ENCODE measurements at places on chromosomes 1 and 21.

DNA sequence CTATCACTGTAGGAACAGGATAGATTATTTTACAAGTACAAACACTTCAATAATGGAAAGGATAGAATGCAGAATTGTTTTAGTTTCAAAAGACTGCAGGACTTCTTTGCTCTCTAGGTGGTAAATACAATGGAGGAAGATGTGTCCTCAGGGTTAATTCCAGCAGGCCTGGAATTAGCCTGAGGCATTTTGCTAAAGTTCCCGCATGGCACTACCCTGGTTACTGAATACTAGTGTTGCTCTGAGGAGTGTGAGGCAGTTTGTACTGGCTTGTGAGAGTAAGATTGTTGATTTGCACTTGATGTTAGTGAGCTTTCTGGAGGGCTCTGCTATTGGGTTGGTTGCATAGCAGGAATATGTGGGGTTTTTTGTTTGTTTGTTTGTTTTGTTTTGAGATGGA, 61.4 kb downstream of the FASLG start:
- no peak for DNase-seq

GRCh38 chr1:218171302-218171893, 113.7 kb upstream of the RRP15 start:
- no peak for DNase-seq

DNA sequence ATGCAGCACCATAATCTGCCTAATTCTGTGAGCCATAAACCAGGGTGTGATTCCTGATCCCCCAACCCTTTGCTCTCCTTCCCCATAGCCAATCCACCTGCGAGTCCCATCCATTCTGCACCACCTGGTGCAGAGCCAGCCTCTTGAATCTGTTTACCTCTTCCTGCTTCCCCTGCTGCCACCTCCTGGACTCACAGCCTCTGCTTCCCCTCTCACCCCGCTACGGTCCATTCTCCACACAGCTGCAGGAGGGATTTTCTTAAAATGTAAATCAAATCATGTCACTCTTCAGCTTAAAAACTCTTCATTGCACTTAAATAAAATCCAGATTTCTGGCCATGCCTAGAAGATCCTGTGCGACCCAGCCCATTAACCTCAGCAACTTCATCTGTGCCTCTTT, 186.7 kb downstream of the FOXD2 start:
- DNase-seq, result no peak

GRCh38 chr1:40385437-40386358, 12.2 kb downstream of the SMAP2 start:
- no peak for DNase-seq

DNA sequence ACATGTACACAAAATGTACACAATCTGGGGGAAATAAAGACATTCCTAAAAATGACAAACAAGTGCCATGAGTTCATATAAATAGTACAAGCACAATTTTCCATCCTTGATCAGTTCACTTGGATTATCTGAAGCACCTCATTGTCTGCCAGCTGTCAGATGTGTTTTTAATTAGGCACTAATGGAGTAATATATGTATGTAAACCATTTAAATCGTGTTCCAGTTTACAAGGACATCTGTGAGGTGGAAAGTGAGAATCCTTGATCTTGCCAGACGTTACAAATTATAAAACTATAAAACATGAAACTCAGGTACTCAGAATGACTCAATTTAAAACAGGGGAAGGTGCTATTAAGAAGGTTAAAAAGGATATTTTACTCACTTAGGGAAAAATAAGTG, 1312.2 kb downstream of the PLA2G4A start:
- DNase-seq, result no peak

- DNase-seq, result no peak
Observed at GRCh38 chr1:233031521-233031920, 81.1 kb downstream of the NTPCR start.

DNA sequence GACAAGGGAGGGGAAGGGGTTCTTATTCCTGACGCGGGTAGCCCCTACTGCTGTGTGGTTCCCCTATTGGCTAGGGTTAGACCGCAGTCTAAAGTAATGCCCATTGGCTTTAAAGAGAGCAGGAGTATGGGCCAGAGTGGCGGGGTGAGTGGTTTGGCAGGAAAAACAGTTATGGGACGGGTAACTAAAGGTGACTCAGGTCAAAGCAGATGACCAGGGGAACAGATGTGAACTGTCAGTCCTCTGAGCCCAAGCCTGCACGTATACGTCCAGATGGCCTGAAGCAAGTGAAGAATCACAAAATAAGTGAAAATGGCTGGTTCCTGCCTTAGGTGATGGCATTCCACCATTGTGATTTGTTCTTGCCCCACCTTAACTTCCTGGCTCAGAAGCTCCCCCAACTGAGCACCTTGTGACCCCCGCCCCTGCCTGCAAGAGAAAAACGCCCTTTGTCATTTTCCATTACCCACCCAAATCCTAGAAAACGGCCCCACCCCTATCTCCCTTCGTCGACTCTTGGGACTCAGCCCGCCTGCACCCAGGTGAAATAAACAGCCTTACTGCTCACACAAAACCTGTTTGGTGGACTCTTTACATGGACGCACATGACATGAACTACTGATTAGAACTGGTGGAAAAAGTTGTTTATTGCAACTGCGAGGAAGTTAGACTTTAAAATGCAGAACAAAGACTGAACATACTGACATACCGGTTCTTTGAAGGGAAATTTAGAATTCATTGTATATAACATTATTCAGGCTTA, 758 bp upstream of the ATAD3B start:
- DNase-seq, result no peak

DNA sequence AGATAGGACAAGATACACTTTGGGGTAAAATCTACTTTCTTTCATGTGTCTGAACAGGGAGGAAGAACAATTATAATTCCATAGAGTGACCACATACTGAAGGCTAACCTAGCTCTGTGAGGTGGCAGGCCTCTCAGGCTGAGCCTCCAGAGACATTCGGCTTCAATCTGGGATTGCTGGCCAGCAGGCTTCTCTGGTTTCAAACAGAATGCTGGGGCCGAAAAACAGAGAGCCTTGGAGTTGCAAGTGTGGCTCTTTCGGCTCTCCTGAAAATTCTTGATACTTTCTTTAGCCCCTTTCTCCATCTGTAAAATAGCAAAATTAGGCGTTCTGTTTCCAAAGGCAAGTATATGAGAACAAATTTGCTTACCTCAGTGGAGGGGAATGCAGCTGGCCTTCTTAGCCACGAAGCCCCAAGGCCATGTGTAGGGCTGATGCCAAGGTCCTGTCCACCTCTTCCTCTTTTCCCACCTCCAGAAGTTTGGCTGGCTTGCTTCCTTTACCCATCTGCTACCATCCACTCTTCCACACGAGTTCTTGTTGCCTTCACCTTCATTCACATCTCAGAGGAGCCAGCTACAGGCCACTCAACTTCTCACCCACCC, 30.0 kb upstream of the UBE2U start:
- DNase-seq, result no peak

DNA sequence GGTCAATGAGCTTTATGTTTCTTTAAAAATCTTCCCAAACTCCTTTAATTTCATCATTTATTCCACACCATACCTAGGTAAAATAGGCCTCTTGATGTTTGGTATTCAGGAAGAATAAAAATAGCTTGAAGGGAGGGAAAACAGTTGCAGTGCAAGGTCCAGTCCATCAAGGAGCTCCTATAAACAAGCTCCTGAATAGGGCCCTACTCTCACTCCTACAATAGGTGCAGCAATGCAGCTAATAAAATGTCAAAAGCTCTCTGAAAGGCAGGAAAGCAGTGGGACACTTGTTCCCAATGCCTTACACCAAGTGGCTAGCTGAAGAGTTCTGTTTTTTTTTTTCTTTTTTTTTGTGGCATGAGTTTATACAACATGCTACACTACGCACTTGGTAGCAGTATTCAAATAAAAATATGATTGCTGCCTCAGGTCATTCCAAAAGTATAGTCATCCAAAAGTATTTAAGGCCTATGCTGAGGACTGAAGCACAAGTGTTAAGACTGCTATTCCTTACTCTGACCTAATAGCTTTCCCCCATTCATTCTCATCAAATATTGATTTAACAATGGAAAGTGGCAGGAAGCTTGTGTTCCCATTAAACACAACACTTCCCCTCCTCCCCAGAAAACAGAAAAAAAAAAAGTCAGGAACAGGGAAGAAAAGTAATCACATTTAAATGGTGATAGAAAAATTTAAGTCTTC, 9.8 kb downstream of the TEX38 start:
- DNase-seq, result no peak

DNA sequence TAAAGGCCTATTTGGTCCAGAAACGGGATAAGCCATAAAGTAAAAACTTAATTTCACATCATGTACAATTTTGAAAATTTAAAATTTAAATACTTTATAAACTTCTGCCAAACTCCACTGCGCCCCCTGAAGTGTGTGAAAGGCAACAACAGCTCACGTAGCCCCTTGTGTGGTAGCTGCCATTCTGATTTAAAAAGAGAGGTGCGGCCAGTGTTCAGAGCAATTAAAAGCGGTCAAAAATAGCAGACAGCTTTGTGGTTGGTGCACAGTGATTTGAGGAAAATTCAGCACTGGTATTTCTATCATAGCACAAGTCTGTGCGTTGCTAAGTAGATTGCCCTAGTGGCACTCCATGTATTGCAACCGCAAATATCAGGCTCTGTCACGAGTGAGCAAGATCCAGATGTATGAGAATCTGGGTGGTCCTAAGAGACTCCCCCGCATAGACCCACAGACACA, 122.5 kb downstream of the ATG4C start:
- DNase-seq, result no peak

DNA sequence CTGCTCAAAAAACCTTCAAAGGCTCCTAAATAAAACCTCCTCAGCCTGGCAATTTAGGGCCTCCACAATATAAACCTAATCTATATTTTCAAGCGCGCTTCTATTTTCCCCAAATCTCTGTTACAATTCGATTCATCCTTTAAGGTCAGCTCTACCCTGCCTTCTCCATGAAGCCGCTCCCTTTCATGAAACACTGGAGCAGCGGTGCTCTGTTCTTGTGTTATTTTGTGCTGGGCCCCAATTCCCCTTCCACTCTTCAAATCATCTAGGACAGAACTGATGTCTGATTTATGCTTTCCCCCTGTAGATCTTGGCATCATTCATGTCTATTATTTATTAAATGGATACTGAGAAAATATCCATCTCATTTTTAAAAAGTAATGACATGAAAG, 6.9 kb downstream of the ERRFI1 start:
- DNase-seq, result no peak

- no peak for DNase-seq
Observed at GRCh38 chr1:90502696-90503095, 214.4 kb downstream of the BARHL2 start.

DNA sequence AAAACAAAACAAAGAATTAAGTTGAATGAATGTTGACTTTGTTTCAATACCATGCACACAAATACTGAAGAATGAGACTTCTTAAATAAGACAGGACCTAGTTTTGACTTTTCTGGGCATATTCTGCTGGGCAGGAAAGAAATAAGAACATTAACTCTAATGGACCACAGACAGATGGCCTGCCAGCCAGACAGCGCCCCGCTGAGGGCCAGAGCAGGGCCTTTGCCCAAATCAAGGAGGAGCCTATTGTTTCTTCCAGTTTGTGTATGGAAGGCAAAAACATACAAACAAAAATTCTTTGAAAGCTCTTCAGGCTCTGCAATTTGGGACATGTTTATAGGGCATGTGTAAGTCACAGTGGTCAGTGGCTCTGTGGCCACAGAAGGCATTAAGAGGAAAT, 44.4 kb upstream of the KIF26B start:
- DNase-seq, result no peak

DNA sequence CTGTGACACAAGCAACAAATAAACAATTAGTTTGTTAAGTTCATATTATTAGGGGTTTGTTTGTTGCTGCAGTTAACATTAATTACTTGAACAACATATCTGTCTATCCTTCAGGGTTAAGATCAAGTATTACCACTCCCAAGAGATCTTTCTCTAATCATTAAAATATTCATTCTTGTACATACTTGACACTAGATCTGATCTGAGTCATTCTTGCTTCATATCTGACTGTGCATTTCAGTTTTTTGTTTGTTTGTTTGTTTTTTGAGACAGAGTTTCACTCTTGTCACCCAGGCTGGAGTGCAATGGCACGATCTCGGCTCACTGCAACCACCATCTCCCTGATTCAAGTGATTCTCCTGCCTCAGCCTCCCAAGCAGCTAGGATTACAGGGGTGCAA, 613.3 kb upstream of the PLXNA2 start:
- no peak for DNase-seq

DNA sequence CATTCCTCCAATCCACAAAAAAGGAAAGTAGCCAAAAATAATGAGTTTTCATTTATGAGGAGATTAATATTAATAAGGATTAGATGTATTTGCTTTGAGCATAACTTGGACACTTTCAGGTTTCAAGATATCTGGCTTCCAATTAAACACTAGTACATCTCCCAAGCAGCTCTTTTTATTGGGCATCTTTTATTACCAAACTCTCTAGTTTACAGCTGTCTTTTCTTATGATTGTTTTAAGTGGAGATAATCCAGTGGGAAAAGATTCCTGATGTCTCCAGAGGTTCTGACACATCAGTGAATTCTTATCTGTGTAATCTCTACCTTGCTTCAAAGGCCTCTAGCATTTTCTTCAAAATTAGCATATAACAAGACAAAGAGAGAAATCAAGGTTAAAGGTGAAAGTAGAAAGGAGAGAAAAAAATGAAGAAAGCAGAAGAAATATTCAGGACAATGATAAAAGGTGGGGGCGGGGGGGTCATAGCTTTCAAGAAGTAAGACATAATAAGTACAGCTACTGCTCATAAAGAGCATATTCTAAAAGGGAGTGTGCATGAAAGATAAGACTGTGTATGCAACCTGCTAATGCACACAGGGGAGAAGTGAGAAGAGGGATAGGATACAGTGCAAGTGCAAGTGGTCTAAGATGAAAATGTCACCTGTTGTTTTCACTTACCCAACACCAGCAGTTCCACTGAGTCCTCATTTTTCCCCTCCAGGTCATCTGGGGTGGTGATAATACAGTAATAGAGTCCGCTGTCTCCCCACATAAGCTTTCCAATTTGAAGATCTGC, 19.1 kb downstream of the ILDR2 start:
- DNase-seq, result no peak

- no peak for DNase-seq
Observed at GRCh38 chr1:30109853-30110252, 613.5 kb downstream of the MATN1 start.

- DNase-seq, result no peak
Observed at GRCh38 chr1:114232691-114233090, 79.0 kb upstream of the SYT6 start.

- DNase-seq, result no peak
Observed at GRCh38 chr21:42430521-42430920, 26.8 kb downstream of the UBASH3A start.

- no peak for DNase-seq
Observed at GRCh38 chr1:63924600-63924999, 150.8 kb downstream of the ROR1 start.

- no peak for DNase-seq
Observed at GRCh38 chr1:1149416-1149815, 24.3 kb upstream of the TTLL10 start.

All from activated naive CD4-positive, alpha-beta T cell (primary cell).